ENCODE measurements at places on chromosomes 4 and X. TPM values are rescaled to one million over a fixed set of nuclear protein-coding genes. Genes with fewer than 3 reads are reported as not detected.

GRCh38 chrX:97790850-97791249 is 907.1 kb downstream of the RPA4 start:
- no peaks in the 10 kb centered on the region for H3K4me1 ChIP-seq
- no peaks in the 10 kb centered on the region for H3K36me3 ChIP-seq
- no peak overlapping the region for H3K4me3 ChIP-seq
- no peaks in the 10 kb centered on the region for H3K27me3 ChIP-seq

- H3K4me1 ChIP-seq = no peaks in the 10 kb centered on the region
- no peak for DNase-seq
- H3K36me3 ChIP-seq = no peaks in the 10 kb centered on the region
- H3K27ac ChIP-seq = no peak overlapping the region
- no peaks in the 10 kb centered on the region for H3K27me3 ChIP-seq
- no peak overlapping the region for H3K4me3 ChIP-seq
These were observed 218.8 kb upstream of the ANXA10 start for GRCh38 chr4:167873496-167873895.

GRCh38 chr4:38067499-38067898 is 107.3 kb downstream of the PTTG2 start:
- no peak overlapping the region for H3K4me3 ChIP-seq
- H3K4me1 ChIP-seq = peaks cover 7% of the 10 kb centered on the region
- DNase-seq = no peak
- peaks cover 2% of the 10 kb centered on the region for H3K36me3 ChIP-seq

GRCh38 chr4:156593464-156593863 is 378.1 kb downstream of the PDGFC start:
- DNase-seq = no peak
- no peak overlapping the region for H3K27ac ChIP-seq
- H3K36me3 ChIP-seq = no peaks in the 10 kb centered on the region
- H3K4me3 ChIP-seq = no peak overlapping the region
- no peaks in the 10 kb centered on the region for H3K4me1 ChIP-seq

DNA sequence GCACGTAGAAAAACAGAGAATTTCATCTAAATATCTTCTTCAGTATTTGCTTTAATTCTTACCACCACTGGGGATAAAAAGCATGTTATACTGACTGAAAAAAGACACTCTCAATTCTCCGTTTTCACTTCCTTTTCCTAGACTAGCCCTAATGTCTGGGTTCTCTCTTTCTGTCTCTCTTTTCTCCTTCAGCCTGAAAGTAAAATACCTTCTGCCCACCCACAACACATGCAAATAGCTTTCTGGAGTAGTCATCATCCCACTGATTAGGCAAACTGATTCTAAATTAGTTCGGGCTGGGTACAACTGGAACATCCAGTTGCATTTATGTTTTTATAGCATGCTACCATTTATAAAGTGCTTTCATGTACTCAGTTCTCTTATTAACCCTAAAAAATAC is 142.4 kb upstream of the ANKRD50 start:
- no peaks in the 10 kb centered on the region for H3K27me3 ChIP-seq
- H3K27ac ChIP-seq = no peak overlapping the region
- H3K4me1 ChIP-seq = no peaks in the 10 kb centered on the region
- no peak overlapping the region for H3K4me3 ChIP-seq

GRCh38 chr4:38058151-38058550 is 98.0 kb downstream of the PTTG2 start:
- peak overlapping the region; percentile 53 for H3K27ac ChIP-seq
- no peak overlapping the region for H3K4me3 ChIP-seq
- H3K27me3 ChIP-seq = no peaks in the 10 kb centered on the region
- DNase-seq = no peak
- peaks cover 8% of the 10 kb centered on the region for H3K4me1 ChIP-seq
- peaks cover 3% of the 10 kb centered on the region for H3K36me3 ChIP-seq

GRCh38 chrX:53440621-53441517 is 6.7 kb upstream of the HSD17B10 start:
- H3K4me3 ChIP-seq = peak overlapping the region; percentile 85
- no peaks in the 10 kb centered on the region for H3K4me1 ChIP-seq
- no peak overlapping the region for H3K27ac ChIP-seq
- DNase-seq = no peak
- H3K27me3 ChIP-seq = peaks cover 5% of the 10 kb centered on the region
- H3K36me3 ChIP-seq = no peaks in the 10 kb centered on the region

NAP1L2 gene
- 8.3 TPM for total RNA-seq

P2RY8 gene
- 141 TPM for total RNA-seq

VCX3B gene
- not detected for total RNA-seq

ANTXR2 gene
- total RNA-seq = 58.9 TPM

CFAP47 gene
- not detected for total RNA-seq

EMD gene
- total RNA-seq = 121 TPM

BANK1 gene
- total RNA-seq = 2.8 TPM

PPBP gene
- total RNA-seq = 58.0 TPM
